ENCODE measurements at places on chromosomes 5 and 9.

DNA sequence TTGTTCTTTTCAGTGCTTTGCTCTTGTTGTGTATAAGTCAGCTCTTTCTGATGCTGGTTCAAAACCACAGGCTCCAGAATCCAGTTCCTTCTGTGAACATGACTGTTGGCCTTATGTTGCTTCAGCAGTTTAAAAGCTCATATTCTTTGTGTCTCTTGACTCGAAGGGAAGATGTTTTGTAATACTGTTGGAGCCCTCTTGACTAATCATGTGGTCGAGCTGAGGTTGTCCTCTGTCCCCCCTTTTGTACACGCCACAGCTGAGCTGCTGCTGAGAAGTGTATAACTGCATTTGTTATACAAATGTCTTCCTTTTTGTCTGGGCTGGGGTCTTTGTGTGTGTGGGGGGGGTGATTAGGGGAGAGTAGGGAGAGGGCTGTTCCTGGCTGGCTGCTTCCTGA is 35.8 kb downstream of the SLC36A1 start:
- DNase-seq = no peak

DNA sequence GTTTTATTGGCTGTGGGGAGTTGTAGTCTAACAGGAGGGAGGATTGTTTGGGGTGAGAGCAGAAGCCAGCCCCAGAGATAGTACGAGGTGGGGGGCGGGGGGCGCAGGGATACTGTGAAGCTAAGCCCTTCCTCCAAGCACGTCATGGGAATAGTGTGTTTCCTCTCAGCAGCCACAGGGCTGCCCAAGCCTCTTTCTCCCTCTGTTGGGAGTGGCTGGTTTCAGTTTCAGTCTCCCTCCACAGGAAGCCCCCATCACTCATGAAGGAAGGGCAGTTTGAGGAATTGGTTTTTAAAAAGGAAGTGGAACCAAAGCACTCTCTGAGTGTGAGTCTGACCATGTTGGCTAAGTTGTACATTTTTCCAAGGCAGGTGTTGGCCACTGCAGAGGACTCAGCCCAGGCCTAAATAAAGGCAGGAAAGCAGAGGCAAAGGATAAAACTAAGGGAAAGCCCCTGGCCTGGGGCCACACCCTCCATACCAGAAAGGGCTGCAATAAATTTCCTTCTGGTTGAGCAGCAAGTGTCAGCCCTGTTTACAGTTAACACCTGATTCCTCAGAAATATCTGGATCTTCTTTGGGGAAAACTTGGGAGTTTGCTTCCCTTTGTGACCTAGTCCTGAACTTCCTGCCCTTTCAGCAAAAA is 3.2 kb downstream of the RAB24 start:
- DNase-seq = no peak

DNA sequence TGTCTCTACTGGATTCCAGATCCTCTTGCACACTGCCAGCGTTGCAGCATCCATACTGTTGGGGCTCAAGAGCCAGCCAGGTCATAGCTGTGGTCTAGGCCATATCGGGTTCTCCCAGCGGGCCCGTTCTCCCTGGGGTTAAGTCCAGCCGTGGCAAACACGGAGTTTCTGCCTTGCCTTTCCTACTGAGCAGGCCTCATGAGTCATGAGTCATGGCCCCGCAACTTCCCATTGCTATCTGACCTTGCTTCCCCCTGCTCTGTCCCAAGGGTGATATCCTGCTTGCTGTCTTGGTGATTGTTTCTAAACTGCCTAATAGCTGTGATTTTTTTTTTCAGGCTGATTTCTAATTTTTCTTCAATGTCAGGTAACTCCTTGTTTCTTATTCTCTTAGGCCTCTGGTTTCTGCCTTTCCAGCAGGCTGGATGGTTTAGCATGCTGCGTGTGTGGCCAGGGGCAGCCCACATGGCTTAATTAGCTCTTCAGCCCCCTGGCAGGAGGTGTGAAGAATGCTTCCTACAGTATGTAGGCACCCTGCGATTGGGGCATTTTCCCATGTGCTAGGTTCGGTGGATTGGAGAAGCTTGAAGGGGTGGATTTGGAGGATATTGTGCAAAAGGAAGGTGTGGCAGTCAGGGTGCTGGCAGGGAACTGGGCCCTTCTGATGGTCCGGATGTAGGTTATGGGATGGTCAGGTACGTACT is 18.7 kb downstream of the DAPK1 start:
- no peak for DNase-seq

DNA sequence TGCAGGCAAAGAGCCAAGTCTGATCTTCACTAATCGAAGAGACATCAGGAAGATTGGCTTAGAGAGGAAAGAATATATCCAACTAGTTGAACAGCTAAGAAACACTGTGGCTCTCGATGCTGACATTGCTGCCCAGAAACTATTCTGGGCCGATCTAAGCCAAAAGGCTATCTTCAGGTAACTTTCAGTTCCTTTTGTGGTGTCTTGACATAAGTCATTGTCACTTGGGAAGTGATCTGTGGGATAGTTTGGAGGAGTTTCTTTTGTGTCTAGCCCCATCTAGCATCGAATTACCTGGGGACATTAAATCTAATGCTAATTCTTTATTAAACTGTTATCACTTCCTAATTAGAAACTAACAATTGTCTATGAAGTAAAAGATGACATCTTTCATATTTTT is 24.0 kb downstream of the VLDLR start:
- no peak for DNase-seq

DNA sequence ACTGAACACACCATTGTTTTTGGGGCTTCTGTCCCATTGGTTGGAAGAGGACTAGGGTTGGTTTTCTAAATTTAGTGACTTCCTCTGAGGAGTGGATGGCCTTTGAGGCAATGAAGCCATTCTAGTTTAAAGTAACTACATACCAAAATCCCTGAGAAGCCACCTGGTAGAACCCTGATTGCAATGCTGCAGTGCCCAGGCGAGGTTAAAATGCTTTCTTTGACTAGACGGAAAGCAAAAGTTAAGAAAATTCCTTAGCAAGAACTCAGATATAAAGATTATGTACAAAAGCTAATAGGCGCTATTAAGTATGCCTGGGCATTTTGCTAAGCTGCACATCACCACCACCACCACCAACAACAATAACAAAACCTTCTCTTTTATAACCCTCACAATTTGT is 20.6 kb downstream of the GLRX start:
- no peak for DNase-seq

DNA sequence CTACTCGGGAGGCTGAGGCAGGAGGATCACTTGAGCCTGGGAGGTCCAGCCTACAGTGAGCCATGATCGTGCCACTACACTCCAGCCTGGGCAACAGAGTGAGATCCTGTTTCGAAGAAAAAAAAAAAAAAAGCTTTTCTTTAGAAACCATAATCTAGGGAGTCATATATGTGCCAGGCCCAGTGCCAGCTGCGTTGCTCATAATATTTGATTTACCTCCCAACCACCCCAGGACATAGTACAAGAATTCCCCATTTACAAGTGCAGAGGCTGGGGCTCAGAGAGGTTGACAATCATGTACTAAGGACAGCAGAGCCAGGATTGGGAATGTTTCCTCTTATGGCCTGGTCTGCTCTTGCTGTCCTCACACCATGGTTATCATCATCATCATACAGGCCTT is 25.1 kb upstream of the TRIM14 start:
- DNase-seq = no peak

All from activated CD4-positive, CD25-positive, alpha-beta regulatory T cell treated with anti-CD3 and anti-CD28 coated beads, Interleukin-2, amount 50 U/mL, for 16 hours (primary cell).